ENCODE measurements at places on chromosomes 2 and 18.

- no peak for DNase-seq
Measured at GRCh38 chr2:97732436-97733340, 19.3 kb downstream of the ZAP70 start.

GRCh38 chr2:108633409-108633808 lies 85.9 kb upstream of the RANBP2 start:
- no peak for DNase-seq

DNA sequence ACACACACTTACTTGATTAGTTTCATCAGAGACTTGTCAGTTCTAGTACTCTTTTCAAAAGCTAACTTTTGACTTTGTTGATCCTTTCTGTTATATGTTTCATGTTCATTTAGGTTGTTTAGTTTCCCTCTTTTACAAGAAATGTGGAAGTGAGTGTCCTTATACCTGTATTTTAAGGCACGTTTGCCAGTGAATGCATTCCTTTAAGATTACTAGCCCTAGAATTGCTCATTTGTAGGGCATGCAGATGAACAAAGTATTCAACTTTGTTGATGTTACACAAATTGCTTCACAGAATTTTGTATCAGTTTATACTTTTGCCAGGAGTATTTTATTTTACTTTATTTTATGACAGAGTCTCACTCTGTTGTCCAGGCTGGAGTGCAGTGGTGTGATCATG lies 6.3 kb downstream of the IL1RL2 start:
- no peak for DNase-seq

DNA sequence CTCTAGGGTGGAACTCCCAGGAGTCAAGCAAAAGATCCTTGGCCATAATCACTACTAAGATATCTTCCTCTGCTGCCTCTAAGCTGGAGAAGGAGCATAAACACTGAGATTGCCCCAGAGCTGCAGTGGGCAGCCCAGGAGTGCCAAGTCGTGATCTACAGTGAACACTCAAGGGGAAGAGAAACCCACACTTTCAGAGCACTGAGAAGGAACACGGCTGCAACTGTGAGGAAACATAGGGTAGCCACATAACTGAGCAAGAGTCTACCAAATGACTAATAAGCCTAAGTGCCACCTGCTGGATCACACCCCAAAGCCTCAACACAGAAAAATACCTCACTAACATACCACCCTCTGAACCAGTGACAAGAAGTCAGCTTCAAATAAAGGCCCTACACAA lies 79.6 kb upstream of the RAB12 start:
- DNase-seq, result no peak

GRCh38 chr2:109613081-109613921 lies 465 bp downstream of the SEPTIN10 start:
- DNase-seq, result no peak

- DNase-seq, result no peak
Measured at GRCh38 chr2:110101280-110101844, 14.3 kb downstream of the MALL start.

All from stimulated activated CD4-positive, alpha-beta T cell treated with anti-CD3 and anti-CD28 coated beads, Interleukin-2, amount 100 ng/mL, for 48 hours (primary cell).